Suppressor macrophage treated with lipopolysaccharide for 4 hours (primary cell): ENCODE measurements at places on chromosomes 6 and 20.
A peak's percentile ranks its signal among the peaks of the same experiment; 100 is the strongest.

DNA sequence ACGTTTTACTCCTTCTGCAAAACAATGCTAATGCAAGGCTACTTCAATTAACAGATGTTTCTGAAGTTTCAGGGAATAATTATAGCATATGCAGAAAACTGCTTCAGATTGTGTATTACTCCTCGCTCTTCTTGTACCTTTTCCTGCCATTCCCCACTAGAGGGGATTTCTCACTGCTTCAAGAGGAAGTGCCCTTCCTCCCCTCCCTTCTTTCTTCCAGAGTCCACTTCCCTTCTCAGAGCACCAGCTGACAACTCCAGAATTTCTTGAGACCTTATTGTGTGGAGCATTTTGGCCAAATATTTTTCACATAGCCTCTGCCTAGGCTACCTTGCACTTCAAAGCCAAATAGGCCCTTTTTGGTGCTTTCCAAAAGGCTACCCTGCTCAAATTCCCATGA, 12.7 kb upstream of the MCUR1 start:
- peak; percentile 38 for DNase-seq

GRCh38 chr20:45771182-45771759, 20.4 kb downstream of the WFDC3 start:
- peak; percentile 92 for DNase-seq

- DNase-seq = no peak
These were observed 119.0 kb downstream of the RTN4IP1 start for GRCh38 chr6:106510090-106510970.

GRCh38 chr20:2093159-2093781, 8.4 kb upstream of the STK35 start:
- DNase-seq = peak; percentile 29

- no peak for DNase-seq
These were observed 247.3 kb upstream of the TENT5A start for GRCh38 chr6:81999826-82000225.
